ENCODE measurements at places on chromosomes 12 and 14.
A peak's percentile ranks its signal among the peaks of the same experiment; 100 is the strongest.

DNA sequence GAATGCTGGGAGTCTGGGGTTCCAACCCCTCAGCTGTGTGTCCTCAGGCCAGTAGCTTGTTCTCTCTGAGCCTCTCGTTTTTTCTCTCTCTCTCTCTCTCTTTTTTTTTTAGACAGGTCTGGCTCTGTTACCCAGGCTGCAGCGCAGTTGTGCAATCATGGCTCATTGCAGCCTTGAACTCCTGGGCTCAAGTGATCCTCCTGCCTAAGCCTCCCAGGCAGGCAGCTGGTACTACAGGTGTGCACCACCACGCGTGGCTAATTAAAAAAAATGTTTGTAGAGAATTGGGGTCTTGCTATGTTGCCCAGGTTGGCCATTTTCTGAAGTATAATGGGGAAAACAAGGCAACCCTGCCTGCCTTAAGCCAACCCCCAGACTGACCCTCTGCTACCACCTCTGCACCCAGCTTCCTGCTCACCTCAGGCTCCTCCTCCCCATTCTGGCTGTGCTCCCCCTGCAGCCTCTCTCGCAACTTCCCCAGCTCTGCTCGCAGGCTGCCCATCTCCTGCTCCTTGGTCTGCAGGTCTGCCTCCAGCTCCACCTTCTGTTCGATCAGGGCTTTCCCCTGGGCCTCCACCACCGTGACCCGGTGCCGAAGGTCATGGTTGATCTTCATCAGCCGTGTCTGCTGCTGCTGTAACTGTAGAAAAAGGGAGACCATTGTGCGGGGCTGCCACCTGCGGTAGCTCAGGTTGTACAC, 35.2 kb downstream of the RILPL1 start:
- DNase-seq = no peak

- DNase-seq = no peak
Measured at GRCh38 chr12:66051361-66051760, 79.2 kb downstream of the LLPH start.

DNA sequence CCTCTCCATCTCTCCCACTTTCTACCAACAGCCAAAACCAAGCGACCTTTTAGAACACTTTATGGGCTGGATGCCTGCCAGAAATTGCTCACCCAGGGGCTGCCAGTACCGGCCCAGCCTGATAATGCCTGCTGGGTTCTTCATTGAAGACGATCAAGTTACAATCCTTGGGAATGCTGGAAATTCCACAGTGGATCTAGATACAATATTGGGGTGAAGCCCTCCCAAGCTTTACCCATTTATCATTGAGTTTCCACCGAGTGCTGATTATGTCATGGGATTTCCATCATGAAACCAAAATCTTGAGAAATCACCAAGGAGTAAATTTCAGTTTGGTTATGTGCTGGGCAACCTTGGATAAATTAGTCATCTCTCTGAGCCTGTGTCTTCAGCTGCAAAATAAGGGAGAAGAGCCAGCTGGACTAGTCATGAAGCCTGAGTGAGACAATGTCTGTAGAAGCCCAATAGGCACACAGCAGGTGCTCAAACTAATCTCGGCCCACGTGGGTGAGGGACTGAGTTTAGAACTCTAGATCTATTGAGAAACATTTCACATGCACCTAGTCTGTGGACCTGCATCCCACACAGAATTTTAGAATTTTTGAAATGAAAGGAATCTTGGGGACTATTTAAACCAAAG, 75.5 kb upstream of the CLMN start:
- no peak for DNase-seq

GRCh38 chr12:3442397-3442796, 48.6 kb upstream of the PRMT8 start:
- no peak for DNase-seq

DNA sequence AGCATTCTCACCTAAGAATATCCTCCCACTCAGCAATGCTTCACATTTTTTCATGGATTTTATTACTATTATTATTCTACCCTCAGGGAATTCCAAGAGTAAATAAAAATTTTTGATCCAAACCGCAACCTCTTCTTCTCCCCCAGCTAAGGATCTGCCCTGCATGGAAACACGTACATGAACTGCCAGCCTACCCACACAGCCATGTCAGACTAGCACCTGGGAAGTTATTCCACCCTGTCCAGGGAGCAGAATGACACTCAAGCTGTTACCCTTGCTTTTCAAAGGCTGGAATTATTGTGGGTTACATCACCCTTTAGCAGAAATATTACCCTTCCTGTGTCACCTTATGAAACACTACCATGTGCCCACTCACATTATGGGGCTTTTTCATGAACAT, 227.3 kb upstream of the USP15 start:
- DNase-seq = no peak

DNA sequence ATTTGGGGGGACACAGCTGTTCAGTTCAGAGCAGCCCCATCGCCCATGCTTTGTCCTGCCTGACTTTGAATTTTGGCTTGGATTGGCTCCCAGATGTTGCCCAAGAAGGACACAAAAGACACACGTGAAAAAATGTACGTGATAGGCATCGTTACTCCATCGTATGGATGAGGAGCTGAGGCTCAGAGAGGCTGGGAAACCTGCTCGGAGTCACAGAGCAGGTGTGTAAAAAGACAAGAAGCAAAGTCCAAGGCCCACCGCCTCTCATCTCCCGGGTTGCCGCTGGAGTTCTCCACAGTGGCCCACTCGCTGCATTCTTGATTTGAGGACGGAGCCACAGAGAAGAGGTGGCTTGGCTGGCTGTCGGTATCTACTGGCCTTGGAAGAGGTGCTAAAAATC, 41.0 kb upstream of the BEGAIN start:
- DNase-seq = no peak

DNA sequence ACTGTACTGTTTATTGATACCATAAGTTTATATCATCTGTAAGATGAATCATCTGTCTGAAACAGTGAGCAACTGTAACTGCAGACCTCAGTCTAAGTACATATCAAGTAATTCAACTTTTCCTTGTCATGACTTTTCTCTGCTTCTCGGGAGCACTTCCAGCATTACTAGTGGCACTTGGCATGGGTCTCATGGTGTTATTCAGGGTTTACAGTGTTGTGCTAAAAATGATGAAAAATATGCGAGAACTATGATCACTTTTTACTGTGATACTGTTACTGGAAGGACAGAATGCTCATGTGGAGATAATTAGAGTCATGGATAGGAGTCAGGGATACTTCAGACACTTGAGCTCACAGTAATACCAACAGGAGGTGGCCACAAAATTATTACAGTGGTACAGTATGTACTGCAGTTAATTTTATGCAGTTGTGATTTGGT, 8.3 kb downstream of the KTN1 start:
- no peak for DNase-seq

- no peak for DNase-seq
Measured at GRCh38 chr12:13454991-13455777, 258.7 kb downstream of the EMP1 start.

DNA sequence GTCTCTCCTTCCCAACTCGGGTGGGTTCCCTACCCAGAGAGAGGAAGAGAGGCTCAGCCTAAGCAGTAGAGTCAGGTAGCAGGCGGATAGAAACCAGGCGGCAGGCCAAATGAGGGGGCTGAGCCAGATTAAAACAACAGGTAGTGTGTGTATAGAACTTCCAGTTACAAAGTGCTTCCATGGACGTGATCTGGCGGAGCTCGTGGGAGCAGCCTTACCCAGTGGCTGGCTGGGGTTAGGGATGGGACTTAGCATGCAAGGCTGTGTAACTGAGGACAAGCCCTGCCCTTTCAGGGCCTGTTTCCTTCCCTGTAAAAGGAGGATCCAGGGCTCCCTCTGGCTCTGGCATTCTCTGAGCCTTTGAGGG, 8.3 kb downstream of the KRT80 start:
- no peak for DNase-seq

DNA sequence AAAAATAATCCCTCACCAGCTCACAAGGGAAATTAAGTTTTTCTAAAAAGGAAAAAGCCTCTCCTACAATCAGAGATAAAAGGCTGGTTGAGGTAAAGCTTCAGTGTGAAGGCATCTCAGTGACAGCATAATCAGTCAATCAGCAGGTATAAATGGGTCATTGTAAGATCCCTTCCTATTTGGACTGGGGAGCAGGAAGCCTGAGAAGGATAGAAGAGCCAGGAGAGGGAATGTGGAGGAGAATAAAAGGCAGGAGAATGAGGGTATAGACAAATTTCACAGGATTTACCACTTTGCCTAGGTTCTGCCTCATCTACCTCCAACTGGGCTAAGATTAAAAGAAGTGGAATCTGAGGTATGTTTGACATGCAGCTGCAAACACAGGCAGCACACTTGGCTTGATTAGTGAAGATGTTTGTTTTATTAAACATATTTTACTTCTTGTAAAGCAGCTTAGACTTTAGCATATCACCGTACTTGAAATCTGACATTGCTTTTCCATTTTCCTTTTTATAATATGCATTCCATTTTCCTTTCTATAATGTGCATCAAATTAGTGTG, 479.1 kb upstream of the USP15 start:
- DNase-seq = no peak

- DNase-seq = peak; percentile 59
Measured at GRCh38 chr12:57452937-57453509, 2.1 kb upstream of the INHBE start.

DNA sequence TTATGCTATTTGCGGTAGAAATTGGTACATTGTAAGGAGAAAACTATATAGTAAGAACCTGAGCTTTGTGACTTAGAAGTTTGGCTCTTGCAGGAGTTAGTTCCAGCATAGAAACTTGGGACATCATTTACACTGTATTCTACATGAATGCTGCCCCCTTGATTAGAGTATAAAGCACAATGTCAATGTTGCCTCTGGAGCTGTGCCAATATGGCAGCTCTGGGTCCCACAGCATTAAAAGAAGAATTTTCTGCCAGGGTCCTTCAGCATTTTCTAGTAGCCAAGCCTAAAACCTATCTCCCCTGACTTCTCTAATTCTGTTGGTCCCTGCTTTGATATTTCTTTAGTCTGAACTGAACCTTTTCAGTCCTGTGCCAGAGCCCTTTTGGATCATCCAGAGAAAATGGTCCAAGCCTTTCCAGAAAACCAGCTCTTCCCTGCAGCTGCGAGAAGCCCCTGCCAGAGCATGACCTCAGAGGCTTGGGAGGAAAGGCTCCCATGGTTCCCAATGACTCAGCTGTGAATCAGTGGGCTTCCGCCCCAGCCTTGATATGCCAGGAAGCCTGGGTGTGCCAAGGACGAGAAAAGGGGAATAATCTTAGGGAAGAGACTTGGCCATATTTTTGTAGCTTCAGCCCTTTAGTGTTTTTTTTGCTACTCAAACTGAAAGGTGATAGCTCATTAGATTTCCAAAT, 43.2 kb downstream of the PLEKHG7 start:
- no peak for DNase-seq

DNA sequence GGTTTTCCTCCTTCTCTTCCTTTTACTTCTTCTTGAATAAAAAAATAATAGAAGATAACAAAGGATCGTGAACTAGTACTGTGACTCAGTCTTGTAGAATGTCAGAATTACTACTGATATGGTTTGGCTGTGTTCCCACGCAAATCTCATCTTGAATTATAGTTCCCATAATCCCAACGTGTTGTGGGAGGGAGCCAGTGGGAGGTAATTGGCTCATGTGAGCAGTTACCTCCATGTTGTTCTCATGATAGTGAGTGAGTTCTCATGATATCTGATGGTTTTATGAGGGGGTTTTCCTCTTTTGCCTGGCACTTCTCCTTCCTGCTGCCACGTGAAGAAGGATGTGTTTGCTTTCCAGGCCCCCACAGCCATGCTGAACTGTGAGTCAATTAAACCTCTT, 549.6 kb downstream of the DIO2 start:
- no peak for DNase-seq

DNA sequence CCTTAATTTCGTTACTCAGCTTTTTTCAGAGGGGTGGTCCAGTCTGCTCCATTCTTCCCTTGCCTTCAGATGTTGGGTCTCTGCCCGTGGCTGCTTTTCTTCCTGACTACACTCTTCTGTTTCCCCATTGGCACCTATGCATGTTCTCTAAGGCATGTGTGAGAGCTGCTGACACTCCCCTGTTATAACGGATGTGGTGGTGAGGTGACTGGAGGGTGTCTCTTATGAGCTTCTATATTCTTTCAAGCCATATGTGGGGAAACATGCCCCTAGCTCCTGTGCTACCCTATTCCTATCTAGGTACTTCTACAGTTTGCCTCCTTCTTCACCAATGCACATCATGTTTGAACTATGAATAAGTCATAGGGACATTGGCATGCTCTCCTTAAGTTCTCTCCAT, 643.2 kb downstream of the RPL10L start:
- DNase-seq = no peak

- no peak for DNase-seq
Measured at GRCh38 chr14:93132472-93133065, 16.8 kb upstream of the ITPK1 start.

- DNase-seq = no peak
Measured at GRCh38 chr14:102184316-102185035, 44.8 kb downstream of the WDR20 start.

DNA sequence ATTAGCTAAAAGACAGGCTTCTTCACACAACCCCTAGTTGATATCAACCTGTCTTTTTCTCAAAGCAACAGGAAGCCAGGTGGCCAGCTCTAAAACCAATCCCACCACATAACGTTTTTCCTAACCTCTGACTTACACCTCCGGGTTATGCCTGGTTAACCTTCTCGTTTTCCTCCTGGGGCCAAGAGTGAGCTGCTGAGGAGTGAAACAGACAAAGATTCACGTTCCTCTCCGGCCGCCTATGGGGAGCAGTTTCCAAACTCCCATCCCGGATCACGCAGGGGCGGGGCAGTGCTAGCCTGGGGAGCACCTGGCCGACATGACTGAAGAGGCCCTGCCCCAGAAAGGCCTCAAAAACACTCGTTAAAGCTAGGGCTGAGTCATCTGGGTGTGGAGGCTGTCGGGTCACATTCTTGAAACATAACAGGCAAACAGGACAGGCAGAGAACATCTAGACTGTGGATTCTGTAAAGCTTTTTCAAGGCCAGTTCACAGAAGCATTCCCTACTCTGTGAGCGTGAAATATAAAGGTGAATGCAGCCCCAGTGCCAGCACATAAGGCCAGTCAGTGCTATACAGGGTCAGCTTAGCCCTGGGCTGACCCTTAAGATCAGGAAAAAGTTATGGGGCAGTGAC, 25.9 kb upstream of the LGALS3 start:
- DNase-seq = peak; percentile 92

All from hematopoietic multipotent progenitor cell treated with erythropoietin and hydrocortisone succinate and interleukin-3 and kit ligand, for 17 days (in vitro differentiated cells).